Stimulated activated CD4-positive, alpha-beta T cell treated with anti-CD3 and anti-CD28 coated beads, TNF-alpha, amount 100 ng/mL, for 1 hour (primary cell): ENCODE measurements at places on chromosomes 6 and 20.

- no peak for DNase-seq
Observed at GRCh38 chr6:2021713-2022125, 223.7 kb downstream of the GMDS start.

- DNase-seq, result no peak
Observed at GRCh38 chr6:131947986-131948661, 3.0 kb downstream of the CCN2 start.

DNA sequence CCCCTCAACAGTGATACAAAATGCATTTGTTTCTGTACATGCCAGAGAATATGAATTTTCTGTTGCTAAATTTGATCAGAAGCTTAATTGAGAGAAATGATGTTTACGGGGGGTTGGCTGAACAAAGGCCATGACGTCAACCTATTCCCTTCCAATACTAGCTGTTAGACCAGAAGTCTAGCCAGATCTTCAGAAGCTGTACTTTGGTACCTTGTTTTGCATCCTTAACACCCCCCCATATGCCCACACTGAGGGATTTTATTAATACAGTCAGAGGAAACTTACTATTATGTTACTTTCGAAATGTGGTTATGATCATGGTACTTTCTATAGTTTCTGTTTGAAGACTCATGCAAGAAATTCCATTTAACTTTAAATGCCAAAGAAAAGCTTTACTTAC, 3.1 kb downstream of the NCOA7 start:
- DNase-seq, result no peak

DNA sequence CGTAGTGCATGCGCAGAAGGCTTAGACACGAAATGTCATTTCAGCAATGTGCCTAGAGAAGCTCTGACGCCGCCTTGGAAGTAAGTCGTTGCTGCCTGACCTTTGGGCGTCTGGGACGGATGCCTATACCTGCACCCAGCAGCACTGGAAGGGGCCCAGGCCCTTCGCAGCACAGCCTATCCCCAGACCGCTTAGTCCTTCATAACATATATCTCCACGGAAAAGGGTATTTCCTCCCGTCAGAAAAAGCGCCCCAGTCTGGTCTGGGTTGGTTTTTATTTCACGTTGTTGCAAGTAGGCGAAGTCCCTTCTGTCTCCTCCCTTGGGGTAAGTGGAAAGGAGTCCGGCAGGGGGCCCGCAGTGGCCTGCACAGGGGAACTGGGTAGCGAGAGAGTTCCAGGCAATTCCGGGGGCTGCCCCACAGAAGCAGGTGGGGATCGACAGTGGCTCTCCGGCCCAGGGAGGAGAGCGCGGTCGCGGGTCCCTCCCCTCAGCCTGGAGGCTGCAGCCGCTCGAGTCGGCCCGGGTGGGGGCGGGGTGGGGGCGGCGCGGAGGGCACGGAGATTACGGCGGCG, 559 bp upstream of the EYA4 start:
- no peak for DNase-seq

GRCh38 chr6:18276610-18277236, 12.4 kb upstream of the DEK start:
- no peak for DNase-seq

- DNase-seq, result no peak
Observed at GRCh38 chr6:95548188-95548786, 29.0 kb upstream of the MANEA start.

DNA sequence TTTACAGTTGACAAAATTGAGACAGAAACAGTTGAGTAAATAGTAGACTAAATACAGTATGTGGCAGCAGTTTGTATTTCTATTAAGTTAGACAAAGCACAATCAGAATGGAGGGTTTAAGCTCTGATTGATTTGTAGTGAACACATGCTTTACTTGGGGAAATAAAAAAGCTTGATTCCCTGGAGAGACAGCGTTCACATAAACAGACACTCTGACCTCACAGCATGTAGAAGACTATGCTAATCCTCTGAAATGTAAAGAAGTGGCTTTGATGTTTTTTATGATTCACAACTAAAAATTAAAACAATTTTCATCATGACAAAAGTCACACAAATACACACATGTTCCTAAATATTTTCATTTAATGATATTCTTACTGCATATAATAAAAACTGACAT, 126.9 kb upstream of the FAM83B start:
- no peak for DNase-seq

- DNase-seq, result no peak
Observed at GRCh38 chr20:25483431-25484132, 76.1 kb downstream of the GINS1 start.

GRCh38 chr6:112113918-112114317, 26.5 kb downstream of the FAM229B start:
- no peak for DNase-seq

- no peak for DNase-seq
Observed at GRCh38 chr6:87826424-87826823, 124.4 kb upstream of the AKIRIN2 start.

DNA sequence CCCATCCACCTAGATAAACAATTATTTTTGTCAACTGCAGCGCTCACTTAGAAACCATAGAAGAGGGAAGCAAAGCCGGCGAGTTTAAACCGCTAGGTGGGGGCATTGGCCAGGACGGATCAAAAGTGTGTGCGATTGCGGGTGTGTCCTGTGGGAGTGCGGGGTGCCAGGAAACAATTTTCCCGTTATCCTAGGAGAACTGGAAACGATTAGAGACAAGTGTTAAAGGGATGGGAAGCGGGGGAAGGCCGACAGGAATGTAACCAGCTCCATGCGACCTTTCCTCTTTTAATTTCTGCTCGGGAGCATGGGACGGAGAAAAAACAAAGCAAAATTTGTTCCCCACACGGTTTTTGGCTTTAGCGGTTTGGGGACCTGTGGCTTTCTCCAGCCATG, 2.8 kb upstream of the HTR1B start:
- DNase-seq, result no peak

GRCh38 chr6:122622479-122622878, 12.3 kb downstream of the PKIB start:
- DNase-seq, result no peak

- DNase-seq, result no peak
Observed at GRCh38 chr6:53796791-53797190, 2.0 kb downstream of the LRRC1 start.

DNA sequence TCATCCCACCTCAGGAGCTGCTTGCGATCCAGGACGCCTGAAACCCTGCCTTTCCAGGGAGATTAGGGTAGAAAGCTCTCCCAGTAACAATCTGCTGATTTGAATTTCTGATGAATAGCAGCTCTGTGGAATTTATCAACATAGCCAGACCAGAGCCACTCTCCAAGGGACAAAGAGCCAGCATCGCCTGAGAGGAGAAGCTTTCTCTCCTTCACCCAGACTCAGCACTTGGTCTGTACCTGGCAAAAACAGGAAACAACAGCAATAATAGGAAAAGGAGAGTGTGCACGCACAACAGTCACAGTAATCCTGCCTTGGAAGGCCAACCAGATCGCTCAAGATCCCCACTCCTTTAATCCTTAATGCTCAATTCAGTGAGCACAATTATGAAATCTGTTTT, 22.3 kb upstream of the ROS1 start:
- no peak for DNase-seq

DNA sequence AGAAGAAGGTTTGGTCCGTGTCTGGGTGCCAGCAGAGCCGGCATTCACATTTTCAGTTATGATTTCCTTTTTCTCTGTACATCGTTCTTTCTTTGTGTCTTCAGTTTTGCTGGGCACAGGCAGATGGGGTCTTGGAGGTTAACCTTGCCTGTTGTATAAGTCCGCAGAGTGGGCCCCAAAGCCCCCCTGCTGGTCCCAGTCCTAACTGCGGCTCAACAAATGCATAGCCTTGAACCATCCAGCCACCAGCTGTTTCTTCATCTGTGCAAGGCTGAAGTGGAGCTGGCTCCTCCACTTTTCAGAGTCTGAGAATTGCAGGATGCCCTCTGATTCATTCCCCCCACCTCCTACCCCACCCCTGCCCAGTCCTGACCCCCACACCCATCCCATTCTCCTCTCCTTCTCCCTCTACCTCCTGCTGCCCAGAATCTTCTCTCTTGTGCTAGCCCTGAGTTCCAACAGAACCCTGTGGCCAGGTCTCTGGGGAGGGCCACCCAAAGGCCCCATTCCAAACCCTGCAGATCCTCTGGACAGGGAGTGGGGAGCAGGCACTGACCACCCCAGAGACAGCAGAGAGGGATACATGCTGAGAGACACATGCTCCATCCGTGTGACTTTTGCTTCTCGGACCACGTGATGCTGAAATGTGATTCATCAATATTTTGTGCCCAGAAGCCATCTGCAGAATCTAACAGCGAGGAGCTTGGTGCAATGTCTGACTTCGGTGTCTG, 386.5 kb upstream of the SULF2 start:
- DNase-seq, result no peak

DNA sequence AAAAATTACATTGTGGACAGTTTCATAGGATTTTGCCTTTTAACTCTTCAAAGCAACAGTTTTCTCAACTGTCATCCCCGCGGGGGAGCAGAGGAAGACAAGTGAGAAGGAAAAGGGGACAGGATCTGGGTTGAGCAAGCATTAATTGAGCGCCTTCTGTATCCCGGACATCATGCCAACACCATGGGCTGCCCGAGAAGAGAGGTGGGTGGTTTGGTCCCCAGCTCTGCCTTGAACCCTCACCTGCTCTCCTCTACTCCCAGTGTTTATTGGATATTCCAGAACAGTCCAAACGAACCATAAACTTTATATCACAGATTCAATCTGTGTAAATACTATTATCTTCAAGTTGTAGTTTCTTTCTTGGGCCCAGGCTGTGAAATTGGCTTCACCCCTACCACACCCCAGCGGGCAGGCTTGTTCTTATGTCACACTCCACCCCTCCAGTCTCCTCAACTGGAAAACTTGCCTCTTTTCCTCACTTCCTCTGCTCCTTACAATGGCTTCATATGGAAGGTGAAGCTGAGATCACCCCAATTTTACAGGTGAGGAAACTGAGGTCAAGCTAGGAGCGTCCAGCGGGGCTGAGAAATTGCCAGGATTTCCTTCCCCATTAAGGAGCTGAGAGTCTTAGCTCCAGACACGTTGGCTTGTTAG, 6.0 kb downstream of the PCK1 start:
- no peak for DNase-seq

- no peak for DNase-seq
Observed at GRCh38 chr6:79005024-79005423, 73.0 kb downstream of the PHIP start.

DNA sequence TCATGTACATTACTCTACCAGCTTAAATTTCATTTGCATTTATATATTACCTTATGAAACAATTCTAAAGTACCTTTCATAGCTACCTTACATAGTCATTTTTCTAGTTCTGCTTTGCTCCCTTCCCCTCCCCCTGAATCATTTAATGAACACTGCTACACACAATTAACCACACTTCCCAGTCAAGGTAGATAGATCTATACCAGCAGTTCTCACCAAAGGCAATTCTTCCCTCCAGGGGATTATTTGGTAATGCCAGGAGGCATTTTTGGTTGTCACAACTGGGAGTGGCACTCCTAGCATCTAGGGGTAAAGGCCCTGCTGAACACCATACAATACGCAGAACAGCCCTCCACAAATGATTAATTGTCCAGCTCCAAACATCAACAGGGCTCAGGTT, 143.9 kb upstream of the SHLD1 start:
- DNase-seq, result no peak
